ENCODE measurements at places on chromosomes 11 and 22.
A peak's percentile ranks its signal among the peaks of the same experiment; 100 is the strongest.

DNA sequence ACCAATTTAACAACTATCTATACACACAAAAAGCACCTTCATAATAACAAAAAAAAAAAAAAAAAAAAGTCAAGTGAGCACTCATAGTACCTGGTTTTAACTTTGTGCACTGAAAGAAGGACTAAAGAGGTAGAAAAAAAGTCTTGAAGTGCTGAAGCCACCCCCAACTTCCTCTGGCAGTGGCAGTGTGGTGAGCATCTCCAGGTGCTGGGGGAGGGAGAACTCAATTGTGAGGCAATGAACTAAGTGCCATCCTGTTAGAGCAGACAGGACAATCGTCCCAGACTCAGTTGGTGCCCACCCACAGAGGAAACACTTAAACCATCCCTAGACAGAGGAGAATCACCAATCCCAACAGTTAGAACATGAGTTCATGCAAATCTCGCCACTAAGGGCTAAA, 22.7 kb upstream of the OR52M1 start:
- no peak for DNase-seq

DNA sequence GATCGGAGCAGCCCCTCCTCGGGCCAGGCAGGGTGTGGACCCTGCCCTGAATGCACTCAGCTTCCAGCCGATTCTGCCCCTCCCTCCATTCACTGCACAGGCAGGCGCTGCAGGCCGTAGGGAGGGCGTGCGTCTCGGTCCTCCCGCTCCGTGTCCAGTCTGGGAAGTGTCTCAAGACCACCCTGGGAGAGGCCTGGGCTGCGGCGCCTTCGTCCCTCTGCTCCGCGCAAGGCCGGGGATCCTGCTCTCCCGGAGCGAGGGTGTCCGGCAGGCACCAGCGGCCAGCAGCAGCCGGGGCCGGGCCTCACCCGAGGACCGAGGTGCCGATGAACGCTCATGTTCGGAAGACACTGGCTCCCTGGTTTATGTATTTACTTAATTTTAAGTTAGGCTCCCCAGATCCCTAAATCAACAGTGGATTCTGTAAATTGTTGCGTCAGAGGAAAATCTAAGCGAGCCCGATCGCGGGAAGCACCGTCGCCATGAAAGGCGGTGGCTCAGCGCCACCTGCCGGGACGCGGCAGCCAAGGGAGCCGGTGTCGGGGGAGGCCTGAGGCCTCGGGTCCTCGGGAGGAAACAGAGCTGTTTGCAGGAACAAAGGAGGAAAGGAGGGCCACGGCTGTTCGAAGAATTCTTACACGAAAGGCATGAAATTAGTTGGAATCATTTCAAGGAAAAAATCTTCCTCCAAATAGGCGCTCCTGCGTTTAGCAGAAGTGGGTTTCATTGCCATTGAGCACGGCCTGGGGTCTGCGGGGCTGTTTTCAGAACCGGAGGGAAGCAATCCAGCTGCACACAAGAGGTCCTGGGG, 195.3 kb downstream of the BRD1 start:
- no peak for DNase-seq

- DNase-seq, result no peak
Measured at GRCh38 chr11:19499026-19499669, 213.5 kb upstream of the NAV2 start.

GRCh38 chr11:79437278-79437980, 3.4 kb downstream of the TENM4 start:
- DNase-seq, result no peak

DNA sequence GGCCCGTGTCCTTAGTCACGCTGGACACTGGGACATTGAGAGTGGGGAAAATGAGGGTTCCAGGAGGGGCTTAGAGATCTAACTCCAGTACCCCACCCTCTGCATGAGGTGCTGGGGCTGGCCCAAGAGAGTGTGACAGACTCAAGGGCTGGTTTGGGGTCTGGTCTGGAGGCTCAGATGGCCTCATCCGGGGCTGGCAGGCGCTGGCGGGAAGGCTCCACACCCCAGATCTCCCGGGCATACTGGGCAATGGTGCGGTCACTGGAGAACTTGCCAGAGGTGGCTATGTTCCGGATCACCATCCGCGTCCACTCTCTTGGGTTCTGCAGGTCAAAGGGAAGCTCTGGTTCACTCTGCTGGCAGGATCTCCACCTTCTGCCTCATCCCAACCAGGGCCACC, 2.5 kb upstream of the RASGRP2 start:
- DNase-seq, result no peak

- no peak for DNase-seq
Measured at GRCh38 chr22:39152511-39153219, at the start of gene CBX7. Gene CBX7, minus strand, starts transcription at chr22:39152680. Its CDS starts 236 bp downstream, at chr22:39152444.

- no peak for DNase-seq
Measured at GRCh38 chr22:26564181-26564580, 25.8 kb downstream of the TPST2 start.

- DNase-seq, result no peak
Measured at GRCh38 chr11:46677991-46678740, 22.3 kb downstream of the ARHGAP1 start.

DNA sequence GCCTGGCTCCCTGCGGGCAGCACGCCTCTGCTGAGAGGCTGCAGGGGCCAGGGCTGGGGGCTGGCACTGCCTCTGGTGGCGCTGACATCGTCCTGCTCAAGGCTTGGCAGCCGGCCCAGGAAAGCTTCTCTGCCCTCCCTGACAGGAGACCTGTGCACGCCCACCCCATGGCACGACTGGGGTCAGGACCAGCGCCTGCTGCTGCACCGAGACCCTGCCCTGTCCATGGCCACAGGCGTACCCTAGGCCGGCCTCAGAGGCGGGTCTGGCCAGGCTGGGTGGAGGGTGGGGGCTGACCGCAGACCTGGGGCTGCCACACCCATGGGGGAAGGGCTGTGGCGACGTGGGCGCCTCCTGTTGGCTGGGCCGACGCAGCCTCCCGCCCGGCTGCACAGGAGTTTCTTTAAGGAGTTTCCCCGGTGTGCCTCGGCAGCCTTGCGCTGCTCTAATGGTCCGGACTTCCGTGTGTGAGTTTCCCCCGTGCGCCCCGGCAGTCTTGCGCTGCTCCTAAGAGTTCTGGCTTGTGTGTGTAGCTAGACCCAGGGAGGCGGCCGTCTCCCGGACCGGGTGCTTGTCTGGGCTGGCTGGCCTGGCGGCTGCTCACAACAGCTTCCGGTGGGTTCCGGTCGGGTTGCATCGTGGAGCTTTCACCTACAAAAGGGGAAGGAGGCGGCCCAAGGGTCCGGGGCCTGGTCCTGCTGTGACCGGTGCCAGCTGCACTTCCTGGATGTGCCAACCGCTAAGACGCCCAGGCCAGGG, 4.6 kb downstream of the TRABD start:
- no peak for DNase-seq

DNA sequence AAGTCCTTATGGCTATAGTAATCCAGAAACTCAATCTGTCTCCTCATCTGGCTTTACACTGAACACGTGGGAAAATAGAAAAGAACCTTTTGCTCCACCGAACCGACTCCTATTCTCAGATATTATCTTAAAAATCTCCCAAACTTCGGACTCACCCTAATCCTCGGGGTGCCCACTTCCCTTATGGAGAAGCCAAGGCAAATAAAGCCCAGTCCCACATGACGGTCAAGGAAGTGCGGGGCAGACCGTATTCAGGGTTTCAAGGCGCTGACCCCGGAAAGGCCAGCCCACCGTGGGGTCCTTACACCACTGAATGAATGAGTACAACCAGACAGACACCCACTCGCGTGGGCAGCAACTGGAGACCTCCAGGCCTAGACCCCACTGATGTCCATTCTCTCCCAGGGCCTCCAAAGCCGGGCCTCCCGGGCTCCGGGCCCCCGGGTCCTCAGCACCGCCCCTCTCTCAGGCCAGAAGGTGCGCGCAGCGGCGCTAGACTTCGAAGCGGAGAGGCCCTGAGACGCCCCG, 489 bp downstream of the NUP98 start:
- DNase-seq, result no peak

- DNase-seq, result no peak
Measured at GRCh38 chr11:65915101-65915820, 3.6 kb downstream of the C11orf68 start.

GRCh38 chr11:17434108-17434507, 42.5 kb downstream of the ABCC8 start:
- DNase-seq, result no peak

DNA sequence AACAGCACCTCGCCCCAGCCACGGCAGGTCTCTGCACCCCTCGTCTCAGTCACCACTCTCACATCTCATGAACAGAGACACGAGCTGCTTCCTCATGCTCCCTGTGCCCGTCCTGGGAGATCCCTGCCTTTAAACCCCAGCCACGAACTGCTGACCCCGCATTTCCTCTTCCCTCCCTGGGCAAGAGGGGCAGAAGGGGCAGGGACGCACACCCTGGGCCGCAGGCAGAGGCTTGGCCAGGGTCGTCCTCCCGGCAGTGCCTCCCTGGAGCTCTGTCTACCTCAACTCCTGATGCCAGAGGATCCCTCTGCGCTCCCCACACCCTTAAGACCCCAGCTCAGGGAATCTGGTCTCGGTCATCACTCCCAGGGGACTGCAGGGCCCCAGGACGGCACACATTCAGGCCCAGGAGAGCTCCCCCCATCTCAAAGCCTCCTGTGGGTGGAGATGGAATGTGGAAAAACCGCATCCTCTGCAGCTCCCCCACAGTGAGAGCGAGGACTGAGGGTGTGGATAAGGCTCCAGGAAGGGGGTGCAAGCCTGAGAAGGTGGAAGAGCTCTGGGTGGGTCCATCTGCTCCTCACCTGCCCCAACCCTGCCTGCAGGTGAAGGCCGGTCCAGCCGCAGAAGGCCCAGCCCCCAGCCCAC, 1.2 kb downstream of the BID start:
- DNase-seq, result peak; percentile 8
